ENCODE measurements at places on chromosomes 13 and 19. TPM values are rescaled to one million over a fixed set of nuclear protein-coding genes. Genes with fewer than 3 reads are reported as not detected.

The CAPN12 gene
- total RNA-seq: 10.2 TPM

The SMIM17 gene
- not detected for total RNA-seq

The C13orf46 gene
- 7.2 TPM for total RNA-seq

The ADGRL1 gene
- total RNA-seq: 13.6 TPM

The PCSK4 gene
- 2.9 TPM for total RNA-seq

The EGLN2 gene
- total RNA-seq: 158 TPM

The SLC17A7 gene
- 0.19 TPM for total RNA-seq

The GPC5 gene
- total RNA-seq: not detected

The RHPN2 gene
- 2.9 TPM for total RNA-seq

The ZNF440 gene
- total RNA-seq: 15.7 TPM

The LRG1 gene
- 0.05 TPM for total RNA-seq

The KIR3DL2 gene
- total RNA-seq: 0.67 TPM

The PLK5 gene
- total RNA-seq: not detected

The FOSB gene
- 9.8 TPM for total RNA-seq

The ZNF626 gene
- 11.5 TPM for total RNA-seq

The OR7C1 gene
- not detected for total RNA-seq

The UBE2L5 gene
- not detected for total RNA-seq

The RNF17 gene
- not detected for total RNA-seq

The SLC5A5 gene
- total RNA-seq: 4.1 TPM

The BRSK1 gene
- total RNA-seq: 5.9 TPM

The DAND5 gene
- total RNA-seq: 0.24 TPM

The ZNF682 gene
- 8.1 TPM for total RNA-seq

The PNMA8C gene
- total RNA-seq: not detected

The ERICH6B gene
- not detected for total RNA-seq

The ZNF90 gene
- 7.8 TPM for total RNA-seq

The ZNF737 gene
- 18.4 TPM for total RNA-seq

The ALOX5AP gene
- 41.6 TPM for total RNA-seq

The NLRP7 gene
- total RNA-seq: not detected

The SLITRK5 gene
- not detected for total RNA-seq

The ACER1 gene
- total RNA-seq: 0.40 TPM

The CBY2 gene
- total RNA-seq: not detected

The GJA3 gene
- 0.05 TPM for total RNA-seq

The SMIM44 gene
- not detected for total RNA-seq

The RASAL3 gene
- 127 TPM for total RNA-seq

The AMER2 gene
- total RNA-seq: not detected

The FFAR1 gene
- not detected for total RNA-seq

The ZNF700 gene
- total RNA-seq: 22.1 TPM

The SIGLECL1 gene
- not detected for total RNA-seq

The HS6ST3 gene
- total RNA-seq: not detected

The OCEL1 gene
- total RNA-seq: 29.0 TPM

The CYP2B6 gene
- not detected for total RNA-seq

The SLC10A2 gene
- not detected for total RNA-seq

The FAAP24 gene
- total RNA-seq: 4.2 TPM
